ENCODE measurements at places on chromosomes 4 and X.

DNA sequence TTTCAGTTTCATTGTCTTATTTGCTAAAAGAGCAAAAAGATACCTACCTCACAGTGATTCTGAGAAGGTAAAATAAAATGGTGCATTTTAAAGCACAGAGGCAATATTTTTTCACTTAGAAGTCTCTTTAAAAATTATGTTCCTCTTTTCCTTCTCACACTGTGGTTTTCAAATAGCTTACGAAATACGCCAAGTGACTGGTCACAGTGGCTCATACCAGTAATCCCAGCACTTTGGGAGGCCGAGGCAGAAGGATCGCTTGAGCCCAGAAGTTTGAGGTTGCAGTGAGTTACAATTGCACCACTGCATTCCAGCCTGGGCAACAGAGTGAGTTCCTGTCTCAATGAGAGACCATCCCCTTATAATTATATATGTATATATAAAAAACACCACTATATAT is 372.6 kb downstream of the FBXO8 start:
- no peak for DNase-seq

DNA sequence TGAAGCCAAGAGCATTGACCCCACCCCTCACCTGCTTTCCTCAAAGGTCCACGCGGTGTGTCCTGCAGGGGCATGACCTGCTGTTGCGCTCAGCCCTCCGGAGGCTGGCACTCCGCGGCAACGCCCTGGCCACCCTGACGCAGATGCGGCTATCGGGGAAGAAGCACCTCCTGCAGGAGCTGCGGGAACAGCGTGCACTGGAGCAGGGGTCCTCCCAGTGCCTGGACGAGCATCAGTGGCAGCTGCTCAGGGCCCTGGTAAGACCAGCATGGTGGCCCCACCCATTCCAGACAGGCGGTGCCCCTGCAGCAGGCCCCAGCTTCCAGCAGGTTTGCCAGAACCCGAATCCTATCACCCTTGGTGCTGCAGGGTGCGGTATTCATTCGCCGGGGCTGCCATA is 86.0 kb downstream of the EVC start:
- no peak for DNase-seq

DNA sequence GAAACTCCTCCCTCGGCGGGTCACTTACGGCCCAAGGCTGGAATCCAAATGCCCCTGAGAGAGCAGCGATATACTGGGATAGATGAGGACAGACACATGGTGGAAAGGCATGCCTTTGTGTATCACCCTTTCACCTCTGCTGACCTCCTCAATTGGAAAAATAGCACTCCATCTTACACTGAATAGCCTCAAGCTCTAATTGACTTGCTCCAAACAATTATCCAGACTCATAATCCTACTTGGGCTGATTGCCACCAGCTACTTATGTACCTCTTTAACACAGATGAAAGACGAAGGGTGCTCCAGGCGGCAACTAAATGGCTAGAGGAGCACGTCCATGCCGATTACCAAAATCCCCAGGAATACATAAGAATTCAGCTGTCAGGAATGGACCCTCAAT is 1142.2 kb downstream of the ARAP2 start:
- DNase-seq = no peak

GRCh38 chr4:24632011-24632410 is 47.7 kb upstream of the DHX15 start:
- DNase-seq = no peak

DNA sequence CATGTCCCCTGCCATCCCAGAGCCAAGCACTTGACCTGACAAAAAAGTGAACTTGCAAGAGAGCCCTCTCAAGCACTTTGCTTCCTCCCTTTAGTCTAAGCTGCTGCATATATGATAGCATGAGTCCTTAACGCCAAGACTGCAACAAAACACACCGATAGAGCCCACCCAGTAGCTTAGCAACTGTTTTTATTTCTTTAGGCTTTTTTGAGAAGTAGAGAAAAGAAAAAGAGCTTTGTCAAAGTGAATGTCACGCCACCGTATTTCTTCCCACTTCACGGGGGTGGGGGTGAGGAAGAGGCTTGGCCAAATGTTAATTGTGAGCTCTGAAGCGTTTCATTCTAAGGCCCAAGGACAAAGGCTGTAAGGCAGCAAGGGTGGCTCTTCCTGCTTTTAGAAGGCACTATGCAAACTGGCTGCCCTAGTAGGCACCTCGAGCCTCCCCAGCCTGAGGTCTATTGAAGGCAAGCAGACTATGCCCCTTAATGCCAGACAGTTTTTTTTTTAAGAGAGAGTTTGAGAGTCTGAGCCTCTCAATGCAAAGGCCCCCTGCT is 138.6 kb downstream of the HS6ST2 start:
- no peak for DNase-seq

DNA sequence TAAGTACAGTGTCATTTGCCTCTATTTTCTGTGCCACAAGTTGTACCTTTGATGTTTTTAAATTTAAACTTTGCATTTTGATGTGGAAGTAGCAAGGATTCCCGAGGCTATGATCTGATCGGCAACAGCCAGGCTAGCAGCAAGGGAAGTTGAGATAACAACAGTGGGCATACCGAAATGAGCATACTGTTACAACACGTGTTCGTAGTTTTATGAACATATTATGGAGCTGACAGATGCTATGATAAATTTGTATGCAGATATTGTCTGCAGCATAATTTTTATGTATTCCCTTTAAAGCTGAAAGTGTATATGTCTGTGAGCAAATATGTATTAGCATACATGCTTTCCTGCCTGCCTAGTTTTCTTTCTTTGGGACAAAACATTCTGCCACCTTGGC is 306.1 kb downstream of the PCDH7 start:
- no peak for DNase-seq
